Endothelial cell of umbilical vein (primary cell): ENCODE measurements at places on chromosomes 2 and 18. TPM values are rescaled to one million over a fixed set of nuclear protein-coding genes. Genes with fewer than 3 reads are reported as not detected.

Gene RNF144A
- total RNA-seq, result 19.7 and 28.8 TPM in 2 replicates

Gene MYOM1
- total RNA-seq, result not detected in 2 replicates

Gene NEMP2
- total RNA-seq, result 3.8 and 8.4 TPM in 2 replicates

Gene MBD1
- total RNA-seq, result 77.5 and 78.6 TPM in 2 replicates

Gene PKDCC
- 5.9 and 6.9 TPM in 2 replicates for total RNA-seq

DNA sequence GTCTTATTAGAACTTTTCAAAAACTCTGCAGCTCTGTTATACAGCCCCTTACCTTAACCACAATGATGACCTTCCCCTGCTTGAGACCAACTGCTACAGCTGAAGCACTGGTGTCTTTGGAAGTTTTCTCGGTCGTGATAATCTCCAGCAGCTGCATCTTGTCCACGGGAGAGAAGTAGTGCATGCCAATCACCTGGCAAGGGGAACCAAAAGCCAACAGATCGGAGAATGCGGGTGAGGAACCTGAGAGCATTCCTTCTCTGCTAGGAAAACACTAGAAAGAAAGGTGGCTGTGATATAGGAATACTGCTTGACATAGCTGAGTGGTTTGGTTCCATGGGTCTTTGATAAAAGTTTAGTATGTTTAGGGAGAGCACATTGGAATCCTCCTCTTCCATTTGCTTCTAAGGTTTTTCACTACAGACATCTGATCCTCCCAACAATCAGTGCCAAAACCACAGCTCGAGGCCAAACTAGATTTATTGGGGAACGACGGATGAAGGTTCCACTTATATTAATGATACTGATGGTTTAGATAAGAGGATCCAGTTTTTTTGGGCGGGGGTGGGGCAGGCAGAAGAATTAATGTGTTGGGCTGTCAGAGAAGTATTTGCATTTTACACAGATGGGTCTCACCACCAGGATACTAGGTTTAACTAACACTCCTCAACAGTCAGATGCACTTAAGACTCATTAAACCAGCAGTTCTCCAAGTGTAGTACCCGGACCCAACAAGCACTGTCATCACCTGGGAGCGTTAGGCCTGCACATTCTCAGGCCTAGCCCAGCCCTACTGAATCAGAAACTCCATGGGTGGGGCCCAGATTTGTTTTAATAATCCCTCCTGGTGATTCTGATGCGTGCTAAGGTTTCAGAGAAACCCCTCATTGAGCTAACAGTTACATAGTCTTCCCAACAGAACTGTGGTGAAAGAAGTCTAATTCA is 22.4 kb downstream of the GAREM2 start:
- no peak for DNase-seq

GRCh38 chr2:109270505-109271312 is 141.7 kb downstream of the SH3RF3 start:
- DNase-seq, result no peak

- no peak for DNase-seq
These were observed 43.9 kb upstream of the STPG4 start for GRCh38 chr2:47198985-47199451.

DNA sequence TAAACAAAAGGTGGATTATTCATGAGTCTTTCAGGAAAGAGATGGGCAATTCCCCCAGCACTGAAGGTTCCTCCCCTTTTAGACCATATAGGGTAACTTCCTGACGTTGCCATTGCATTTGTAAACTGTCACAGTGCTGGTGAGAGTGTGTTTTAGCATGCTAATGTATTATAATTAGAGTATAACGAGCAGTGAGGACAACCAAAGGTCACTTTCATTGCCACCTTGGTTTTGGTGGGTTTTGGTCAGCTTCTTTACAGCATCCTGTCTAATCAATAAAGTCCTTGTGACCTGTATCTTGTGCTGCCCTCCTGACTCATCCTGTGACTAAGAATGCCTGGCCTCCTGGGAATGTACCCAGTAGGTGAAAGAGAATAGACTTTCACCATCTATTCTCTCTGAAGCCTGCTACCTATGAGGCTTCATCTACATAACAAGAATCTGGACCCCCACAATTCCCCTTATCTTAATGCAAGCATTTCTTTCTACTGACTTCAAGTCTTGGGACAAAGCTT is 148.7 kb downstream of the CABLES1 start:
- peak; percentile 52 for DNase-seq

DNA sequence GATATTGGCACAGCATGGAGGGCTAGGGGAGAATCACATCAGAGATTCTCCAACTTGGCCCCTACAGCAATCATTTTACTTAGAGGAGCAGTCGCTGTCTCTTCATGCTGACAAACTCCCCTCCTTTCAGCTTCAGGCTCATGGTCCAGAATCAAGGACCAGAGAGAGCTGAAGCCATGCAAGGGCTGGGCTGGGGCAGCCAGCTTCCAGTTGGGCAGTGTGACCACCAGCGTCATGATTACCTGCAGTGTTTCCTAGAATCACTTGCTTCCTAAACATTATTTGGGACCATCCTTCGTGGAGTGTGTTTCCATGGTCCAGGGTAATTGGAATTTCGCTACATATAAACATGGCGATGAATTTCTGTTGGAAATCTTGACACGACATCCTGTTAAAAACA is 54.4 kb downstream of the CAPN13 start:
- no peak for DNase-seq

DNA sequence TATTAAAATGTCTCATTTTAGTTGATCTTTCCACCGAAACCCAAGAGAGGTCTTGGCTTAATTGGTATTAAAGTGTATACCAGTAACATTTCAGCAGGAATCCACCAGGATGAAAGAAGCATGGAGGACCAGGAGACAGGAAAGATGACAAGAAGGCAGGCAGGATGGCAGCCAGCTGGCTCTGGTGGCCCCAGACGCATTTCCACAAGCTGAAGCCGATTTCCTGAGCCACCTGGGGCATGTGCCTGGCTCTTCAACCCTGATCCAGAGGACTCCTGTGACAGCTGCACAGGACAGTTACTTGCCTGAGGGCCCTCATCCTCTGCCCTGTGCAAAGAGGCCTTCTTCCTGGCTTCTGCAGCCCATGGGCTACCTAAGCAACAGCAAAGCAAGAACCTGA is 56.9 kb upstream of the NFU1 start:
- DNase-seq, result no peak

DNA sequence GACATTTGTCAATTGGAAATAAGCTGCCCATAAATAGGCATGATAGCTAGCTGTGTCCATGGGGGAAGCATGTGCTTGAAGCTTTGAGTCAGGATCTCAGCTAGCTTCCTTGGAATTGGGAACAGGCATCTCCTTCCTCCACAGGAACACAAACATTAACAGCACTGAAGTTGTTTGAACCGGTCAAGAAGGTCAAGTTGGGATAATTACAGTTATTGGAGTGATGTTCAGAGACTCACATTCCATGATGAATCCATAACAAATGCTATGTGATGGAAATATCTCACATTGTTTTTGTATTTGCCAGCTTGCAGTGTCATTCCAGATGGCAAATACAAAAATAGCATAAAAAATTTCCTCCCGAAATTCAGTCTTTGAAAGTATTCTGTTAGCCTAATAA is 347.6 kb upstream of the SMIM21 start:
- DNase-seq, result no peak
